ENCODE measurements at places on chromosomes 12 and 14.
A peak's percentile ranks its signal among the peaks of the same experiment; 100 is the strongest.

DNA sequence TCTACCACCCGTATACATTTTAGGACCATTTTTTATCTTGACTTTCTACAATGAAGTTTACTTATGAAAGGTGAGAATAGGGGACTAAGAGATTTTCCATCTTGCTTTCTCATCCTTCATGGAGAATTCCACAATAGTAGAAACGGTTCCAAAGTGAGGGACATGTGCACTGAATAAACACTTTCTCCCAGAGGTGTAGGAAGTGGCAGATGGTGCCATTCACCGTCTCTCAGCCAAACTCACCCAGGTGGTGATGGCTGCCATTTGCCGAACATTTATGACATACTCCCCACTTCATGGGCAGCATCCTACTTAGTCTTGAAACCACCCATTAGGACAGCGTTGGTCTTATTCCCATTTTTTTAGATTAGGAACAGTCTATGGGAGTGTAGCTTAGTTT is 540.5 kb downstream of the DIO2 start:
- no peak for DNase-seq

DNA sequence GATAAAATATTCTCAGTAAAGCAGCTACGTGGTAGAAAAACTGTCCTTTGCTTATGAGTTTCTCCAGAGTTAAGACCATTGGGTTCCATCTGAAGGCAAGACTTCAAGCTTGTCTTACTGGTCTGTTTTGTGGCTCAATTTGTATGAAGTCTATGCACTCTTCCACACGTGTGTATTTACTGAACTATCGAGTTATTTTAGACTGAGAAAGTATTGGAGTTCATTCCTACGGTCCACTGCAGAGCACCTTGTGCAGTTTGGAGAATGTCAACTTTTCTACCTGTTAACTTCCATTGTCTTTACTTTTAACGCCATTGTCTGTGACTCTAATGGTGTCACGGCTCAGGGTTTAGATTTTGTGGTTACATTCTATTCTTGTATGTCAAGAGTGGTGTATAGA is 3.7 kb downstream of the HIF1A start:
- no peak for DNase-seq

- no peak for DNase-seq
These were observed 30.5 kb downstream of the PLXNC1 start for GRCh38 chr12:94178882-94179281.

GRCh38 chr12:51484119-51484518 is 59.5 kb downstream of the SLC4A8 start:
- no peak for DNase-seq

DNA sequence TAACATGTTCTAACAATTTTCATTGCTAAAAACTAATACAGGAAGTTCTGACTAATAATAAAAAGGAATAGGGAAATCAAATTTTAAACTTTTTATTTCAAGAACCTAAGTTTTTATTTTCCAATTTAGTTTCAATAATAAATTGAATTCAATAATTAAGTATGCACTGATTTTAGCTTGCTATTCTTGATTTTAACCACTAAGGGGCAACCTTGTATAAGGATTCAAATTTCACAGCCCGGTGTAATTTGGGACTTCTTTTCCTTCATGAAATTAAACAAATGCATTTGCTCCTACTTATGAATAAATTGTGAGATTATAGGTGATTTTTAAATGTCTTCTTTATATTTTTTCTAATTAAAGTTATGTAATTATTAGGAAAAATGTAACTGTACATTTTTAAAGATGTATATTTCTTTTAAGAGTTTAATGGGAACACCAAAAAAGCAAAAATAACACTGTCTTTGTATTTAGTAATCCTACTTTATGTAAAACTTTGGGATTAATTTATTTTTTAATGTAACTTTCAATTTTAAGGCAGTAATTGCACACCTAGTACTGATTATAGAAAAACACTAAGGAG is 241.4 kb upstream of the PDZRN4 start:
- DNase-seq = peak; percentile 30

- DNase-seq = peak; percentile 47
These were observed 16.0 kb upstream of the PLEKHH1 start for GRCh38 chr14:67517083-67517482.

DNA sequence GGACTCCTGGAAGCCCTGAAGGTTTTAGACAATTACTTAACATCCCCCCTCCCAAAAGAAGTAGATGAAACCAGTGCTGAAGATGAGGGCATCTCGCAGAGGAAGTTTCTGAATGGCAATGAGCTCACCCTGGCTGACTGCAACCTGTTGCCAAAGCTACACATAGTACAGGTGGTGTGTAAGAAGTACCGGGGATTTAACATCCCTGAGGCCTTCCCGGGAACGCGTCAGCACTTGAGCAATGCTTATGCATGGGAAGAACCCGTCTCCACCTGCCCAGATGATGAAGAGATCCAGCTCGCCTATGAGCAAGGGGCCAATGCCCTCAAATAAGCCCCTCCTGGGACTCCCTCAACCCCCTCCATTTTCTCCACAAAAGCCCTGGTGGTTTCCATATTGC is 10.6 kb upstream of the SPPL3 start:
- no peak for DNase-seq

DNA sequence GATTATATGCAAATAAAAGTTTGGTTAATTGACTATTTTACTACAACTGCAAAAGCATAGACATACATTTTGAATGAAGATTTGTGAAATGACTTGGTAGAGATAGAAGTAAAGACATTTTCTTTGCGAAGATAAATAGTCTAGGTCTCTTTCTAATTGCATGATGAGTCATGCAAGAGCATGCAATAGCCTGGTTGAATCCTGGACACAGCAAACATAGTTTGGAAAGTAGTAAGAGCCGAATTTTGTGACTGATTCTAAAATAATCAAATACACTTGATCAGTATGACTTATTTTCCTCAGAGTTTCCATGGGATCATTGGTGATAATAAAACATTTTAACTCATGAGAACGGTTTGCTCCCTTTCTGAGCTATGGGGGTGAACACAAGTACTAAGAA is 27.7 kb upstream of the CAND1 start:
- DNase-seq = no peak

DNA sequence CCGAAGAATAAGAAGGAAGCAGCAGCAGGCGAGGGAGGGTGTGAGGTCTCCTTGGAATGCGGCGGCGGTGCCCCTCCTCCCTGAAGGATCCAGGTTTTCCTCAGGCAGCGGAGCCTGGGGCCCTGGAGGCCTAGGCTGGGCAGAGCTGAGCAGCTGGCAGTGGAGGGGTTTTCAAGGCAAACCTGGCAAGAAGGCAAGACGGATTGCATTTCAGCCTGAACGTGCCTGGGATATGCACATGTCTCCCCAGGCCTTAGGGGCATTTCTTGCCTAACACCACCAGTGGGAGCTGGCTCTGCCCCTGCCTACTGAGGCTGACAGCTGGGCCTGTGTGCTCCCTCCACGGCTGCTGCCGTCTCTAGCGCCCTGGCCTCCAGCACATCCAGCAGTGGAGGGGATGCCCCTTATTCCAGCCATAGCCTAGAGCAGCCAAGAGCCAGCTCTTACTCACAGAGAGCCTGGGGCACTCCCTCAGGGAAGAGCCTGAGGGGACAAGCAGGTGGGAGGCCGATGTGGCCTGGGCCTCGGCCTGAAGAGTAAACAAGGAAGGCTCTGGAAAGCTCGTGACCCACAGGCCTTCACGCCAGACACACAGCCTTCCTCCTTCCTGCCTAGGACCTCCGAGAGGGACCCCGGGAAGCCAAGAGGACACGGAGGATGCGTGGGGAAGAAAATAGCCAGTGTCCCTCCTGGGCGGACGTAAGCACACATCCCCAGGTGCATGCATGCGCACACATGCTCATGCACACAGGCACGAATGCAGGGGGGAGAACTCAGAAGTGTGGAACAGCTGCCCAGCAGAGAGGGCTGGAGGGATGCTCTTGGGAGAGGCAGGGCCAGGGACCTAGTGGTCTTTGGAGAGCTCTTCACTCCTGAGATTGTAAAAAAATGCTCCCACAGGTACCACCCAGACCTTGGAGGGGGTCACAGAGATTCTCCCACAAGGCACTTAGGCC is 23.0 kb upstream of the EIF2B2 start:
- DNase-seq = peak; percentile 36

DNA sequence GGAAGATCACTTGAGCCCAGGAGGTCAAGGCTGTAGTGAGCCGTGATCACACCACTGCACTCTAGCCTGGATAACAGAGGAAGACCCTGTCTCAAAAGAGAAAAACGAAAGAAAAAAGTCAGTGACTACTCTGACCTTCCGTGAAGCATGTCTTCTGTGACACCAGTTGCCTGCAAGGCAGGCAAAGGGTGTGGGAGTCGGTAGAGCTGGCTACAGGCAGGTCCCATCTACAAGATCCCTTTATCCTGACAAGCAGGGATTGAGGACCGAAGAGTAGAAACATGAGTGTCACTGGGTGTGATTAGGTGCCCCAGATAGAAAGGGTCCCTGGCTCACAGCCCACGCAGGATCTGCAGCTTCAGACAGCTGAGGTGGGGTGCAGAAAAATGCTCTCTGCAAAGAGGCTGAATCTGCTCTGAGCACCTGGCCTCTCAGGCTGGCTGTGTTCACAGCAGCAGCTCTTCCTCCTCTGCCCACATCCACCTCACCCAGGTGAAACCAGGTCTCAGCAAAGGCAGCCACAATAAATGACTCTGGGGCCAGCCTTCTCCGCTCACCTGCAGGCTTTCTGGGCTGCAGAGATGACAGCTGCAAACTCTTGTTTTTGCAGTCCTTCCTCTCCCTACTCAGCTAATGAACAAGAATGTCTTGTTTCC is 28.6 kb upstream of the HSP90B1 start:
- DNase-seq = no peak

- DNase-seq = no peak
These were observed 225.2 kb upstream of the BTG1 start for GRCh38 chr12:92370828-92371227.

DNA sequence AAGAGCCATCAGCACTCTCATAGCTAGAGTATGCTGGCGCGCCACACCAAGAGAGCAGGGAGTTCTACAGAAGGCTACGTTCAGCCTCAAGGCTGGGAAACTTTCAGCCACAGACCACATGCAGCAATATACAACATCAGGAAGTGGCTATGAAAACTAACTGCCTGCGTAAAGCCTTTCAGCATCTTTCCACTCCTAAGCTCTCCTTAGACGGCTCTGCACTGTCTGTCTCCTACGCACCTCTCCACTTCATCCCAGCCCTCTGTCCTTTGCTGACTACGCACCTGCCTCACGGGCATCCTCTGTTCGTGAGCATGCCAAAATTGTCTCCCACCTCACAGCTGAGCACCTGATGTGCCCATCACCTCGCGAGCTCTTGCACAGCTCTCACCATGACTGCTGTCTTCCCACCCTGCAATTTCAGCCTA is 9.7 kb downstream of the MPHOSPH9 start:
- DNase-seq = no peak

DNA sequence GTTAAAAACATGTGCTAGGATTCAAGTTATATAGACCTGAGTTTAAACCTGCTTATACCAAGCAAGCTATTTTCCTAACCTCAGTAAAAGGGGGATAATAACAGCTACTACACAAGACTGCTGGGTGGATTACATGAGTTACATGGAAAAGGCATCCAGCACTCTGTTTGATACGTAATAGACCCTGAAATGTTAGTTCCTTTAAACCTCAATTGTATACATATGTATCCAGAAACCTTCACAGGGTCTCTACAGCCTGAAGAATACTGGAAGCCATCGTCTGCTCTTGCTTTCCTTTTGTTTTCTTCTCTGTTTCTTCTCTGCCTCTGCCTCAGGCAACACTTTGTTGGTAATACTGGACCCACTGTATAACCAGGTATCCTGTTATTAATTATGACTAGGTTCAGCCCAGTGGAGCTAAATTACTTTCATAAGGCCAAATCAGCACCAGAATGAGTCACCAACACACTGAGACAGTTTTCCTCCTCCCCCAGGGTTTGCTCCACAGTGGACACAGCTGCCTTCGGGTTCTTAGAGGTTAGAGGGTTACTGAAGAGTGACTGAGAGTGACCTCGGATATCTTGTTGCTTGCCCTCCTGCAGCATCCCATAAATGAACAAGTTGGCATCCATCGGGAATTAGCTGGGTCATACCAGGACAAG is 127.1 kb downstream of the CAPZA3 start:
- no peak for DNase-seq

- no peak for DNase-seq
These were observed 214.5 kb upstream of the ATP2B1 start for GRCh38 chr12:89923091-89923490.

DNA sequence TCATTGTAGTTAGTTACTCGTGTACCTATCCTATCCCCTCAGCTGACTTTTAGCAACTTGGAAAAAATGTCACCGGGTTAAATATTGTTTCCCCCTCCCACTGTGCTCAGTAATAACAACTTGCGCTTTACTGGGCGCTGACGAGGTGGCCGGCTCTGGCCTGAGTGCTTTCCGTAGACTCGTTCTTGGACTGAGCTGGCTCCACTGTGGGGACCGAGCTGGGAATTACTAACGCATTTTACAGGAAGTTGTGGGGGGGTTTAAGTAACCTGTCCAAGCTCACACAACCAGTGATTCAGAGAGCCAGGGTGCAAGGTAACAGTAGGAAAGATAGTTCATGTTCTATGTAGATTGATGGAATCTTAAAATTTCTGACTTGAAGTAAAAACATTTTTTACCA is 82.5 kb upstream of the KICS2 start:
- DNase-seq = no peak

DNA sequence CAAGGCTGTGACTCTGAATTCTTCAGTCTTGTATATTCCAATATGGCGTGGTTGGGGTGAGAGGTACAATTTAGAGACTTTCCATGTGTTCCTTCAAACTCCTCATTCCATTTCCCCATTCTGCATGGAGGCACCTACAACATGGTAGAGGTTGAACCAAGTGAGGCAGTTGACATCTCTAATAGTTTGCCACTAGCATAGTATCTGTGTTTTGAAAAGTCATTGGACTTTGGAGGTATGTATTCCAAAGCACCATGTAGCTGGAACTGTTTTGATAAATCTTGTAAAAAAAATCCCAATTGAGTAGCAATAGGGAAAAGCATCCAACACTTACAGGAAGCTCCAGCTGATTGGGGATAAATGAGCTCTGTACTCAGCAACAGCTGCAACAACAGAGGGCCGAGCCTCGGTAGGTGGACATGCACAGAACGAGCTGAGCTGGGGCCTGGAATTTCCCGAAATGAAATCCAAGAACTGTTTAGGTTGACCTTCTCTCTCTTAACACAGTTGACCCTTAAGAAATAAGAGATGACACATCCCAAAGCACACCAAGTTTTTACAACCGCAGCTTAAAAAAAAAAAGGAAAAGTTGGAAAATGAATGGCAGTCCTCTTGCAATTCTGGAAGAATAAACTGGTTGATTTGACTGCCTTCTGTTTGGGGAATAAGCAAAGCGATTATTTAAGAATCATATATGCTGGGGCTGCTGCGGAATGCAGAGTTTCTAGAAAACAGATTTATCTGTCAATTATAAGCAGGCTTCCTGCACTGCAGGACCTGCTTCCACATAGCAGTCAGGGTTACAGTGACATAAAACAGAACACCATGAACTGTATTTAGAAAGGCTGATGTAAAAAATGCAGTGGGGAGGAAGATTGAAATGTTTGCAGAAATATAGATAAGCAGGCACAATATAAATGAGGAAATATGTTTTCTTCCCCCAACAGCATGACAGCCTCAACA is 194.6 kb upstream of the KRR1 start:
- DNase-seq = no peak

- no peak for DNase-seq
These were observed 15.2 kb upstream of the WNT5B start for GRCh38 chr12:1613860-1614259.

GRCh38 chr14:34165847-34166350 is 215.0 kb upstream of the EGLN3 start:
- no peak for DNase-seq

GRCh38 chr12:131102991-131103668 is 149.4 kb downstream of the ADGRD1 start:
- DNase-seq = no peak
